ENCODE measurements at places on chromosomes 3 and 15. TPM values are rescaled to one million over a fixed set of nuclear protein-coding genes. Genes with fewer than 3 reads are reported as not detected.

DNA sequence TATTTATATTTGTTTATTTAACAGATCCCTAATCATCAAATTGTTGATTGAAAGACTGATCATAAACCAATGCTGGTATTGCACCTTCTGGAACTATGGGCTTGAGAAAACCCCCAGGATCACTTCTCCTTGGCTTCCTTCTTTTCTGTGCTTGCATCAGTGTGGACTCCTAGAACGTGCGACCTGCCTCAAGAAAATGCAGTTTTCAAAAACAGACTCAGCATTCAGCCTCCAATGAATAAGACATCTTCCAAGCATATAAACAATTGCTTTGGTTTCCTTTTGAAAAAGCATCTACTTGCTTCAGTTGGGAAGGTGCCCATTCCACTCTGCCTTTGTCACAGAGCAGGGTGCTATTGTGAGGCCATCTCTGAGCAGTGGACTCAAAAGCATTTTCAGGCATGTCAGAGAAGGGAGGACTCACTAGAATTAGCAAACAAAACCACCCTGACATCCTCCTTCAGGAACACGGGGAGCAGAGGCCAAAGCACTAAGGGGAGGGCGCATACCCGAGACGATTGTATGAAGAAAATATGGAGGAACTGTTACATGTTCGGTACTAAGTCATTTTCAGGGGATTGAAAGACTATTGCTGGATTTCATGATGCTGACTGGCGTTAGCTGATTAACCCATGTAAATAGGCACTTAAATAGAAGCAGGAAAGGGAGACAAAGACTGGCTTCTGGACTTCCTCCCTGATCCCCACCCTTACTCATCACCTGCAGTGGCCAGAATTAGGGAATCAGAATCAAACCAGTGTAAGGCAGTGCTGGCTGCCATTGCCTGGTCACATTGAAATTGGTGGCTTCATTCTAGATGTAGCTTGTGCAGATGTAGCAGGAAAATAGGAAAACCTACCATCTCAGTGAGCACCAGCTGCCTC lies 14.7 kb downstream of the THBS1 start:
- H3K27me3 ChIP-seq = no peaks in the 10 kb centered on the region
- peak overlapping the region; percentile 65 for H3K27ac ChIP-seq
- DNase-seq = peak; percentile 26
- H3K4me3 ChIP-seq = no peak overlapping the region
- peaks cover 9% of the 10 kb centered on the region for H3K4me1 ChIP-seq

GRCh38 chr3:69084326-69085167 lies at the start of gene ARL6IP5:
TSS of gene ARL6IP5 (plus strand) at chr3:69084937. CDS start at chr3:69085048, 111 bp downstream.
- peak; percentile 95 for DNase-seq
- H3K36me3 ChIP-seq = no peaks in the 10 kb centered on the region
- H3K27ac ChIP-seq = peak within 1 kb of the TSS; percentile 95
- peaks cover 38% of the 10 kb centered on the region for H3K4me1 ChIP-seq
- H3K27me3 ChIP-seq = no peaks in the 10 kb centered on the region

PPP2R3A gene
- total RNA-seq = 73.4 TPM

DNA sequence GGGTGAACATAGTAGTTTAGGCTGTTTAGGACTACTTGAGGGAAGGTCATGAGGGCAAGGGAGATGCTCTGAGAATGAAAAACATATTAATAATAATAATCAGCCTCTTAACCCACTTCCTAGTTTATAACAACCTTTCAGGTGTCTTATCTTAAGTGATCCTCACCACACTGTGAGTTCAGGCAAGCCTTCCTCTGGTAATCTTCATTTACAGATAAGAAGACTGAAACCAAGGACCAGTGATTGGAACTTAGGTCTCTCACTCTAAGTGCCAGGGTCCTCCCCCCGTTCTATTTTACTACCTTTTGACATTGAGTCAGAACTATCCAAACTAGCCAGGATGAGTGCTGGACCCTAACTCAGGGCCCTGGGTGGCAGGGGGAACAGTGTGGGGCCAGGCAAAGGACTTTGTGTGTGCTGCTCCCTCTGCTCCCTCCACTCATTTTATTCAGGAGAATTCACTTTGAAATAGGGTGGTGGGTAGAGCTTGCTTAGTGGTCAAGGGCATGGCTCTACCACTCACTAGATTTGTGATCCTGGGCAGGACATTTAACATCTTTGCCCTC lies 5.7 kb downstream of the NUTM1 start:
- no peaks in the 10 kb centered on the region for H3K36me3 ChIP-seq
- no peak for DNase-seq
- H3K4me3 ChIP-seq = no peak overlapping the region
- no peak overlapping the region for H3K27ac ChIP-seq

DNA sequence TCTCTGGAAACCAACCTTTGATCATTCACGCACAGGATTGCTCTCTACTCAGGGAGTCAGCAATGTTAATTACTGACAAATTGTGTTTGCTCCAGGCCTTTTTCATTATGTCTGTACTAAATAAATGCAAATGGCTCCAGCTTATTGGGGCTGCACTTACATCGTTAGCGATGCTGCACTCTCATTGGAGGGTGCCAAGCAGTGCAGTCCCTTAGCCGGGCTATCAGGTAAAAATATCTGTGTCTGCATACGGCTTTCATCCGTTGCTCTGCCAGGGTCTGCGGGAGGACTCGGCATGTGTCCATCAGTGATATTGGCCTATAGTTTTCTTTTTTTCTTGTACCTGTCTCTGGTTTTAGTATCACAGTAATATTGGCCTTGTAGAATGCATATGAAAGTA lies 471.5 kb upstream of the CADM2 start:
- no peak for DNase-seq
- no peaks in the 10 kb centered on the region for H3K4me1 ChIP-seq

GRCh38 chr3:135757421-135757820 lies 208.1 kb upstream of the PPP2R3A start:
- H3K27ac ChIP-seq = no peak overlapping the region
- no peaks in the 10 kb centered on the region for H3K4me1 ChIP-seq
- H3K4me3 ChIP-seq = no peak overlapping the region
- no peaks in the 10 kb centered on the region for H3K36me3 ChIP-seq
- H3K27me3 ChIP-seq = no peaks in the 10 kb centered on the region

DNA sequence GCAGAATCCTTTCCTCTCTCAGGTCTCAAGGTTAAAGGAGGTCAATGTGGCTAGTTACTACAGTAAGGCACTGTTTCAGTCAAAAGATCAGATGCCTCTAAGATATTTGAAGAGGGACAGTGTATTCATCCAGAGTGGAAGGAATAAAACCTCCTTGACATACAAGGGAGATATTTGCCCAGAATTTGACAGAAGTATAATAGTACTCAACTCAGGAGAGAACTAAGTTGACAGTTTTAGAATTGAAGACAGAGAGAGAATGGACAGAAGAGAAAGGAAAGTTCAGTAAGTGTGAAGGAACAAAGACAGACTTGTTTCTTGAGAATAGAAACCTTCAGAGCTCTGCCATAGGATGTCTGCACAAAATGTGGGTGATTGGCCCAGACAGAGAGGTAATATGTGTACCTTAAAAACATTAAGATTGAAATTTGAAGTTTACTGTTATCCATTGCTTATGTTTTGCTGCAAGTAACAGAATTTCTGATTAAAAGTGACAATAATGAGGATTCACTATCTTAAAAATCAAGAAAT lies 507.1 kb downstream of the IGSF11 start:
- no peaks in the 10 kb centered on the region for H3K4me1 ChIP-seq
- no peak overlapping the region for H3K4me3 ChIP-seq
- H3K27me3 ChIP-seq = no peaks in the 10 kb centered on the region
- no peak overlapping the region for H3K27ac ChIP-seq
- no peak for DNase-seq

FBXL22 gene
- 3.0 TPM for total RNA-seq

THSD4 gene
- 56.0 TPM for total RNA-seq

DNA sequence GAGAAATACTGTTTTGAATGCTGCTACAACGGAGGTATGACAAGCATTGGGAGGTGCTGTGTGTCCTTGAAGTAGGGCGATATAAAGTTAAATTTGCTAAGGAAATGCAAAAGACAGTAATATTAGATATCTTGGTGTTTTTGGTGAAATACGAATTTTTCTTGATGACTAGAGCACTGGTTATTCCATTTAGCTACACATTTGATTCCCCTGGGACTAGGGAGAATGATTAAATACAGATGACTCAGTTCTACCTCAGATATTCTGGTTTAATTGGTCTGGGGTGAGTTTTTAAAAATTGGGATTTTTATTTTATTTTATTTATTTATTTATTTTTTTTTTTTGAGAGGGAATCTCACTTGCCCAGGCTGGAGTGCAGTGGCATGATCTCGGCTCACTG lies 18.7 kb upstream of the GADL1 start:
- no peak for DNase-seq
- no peak overlapping the region for H3K27ac ChIP-seq
- no peaks in the 10 kb centered on the region for H3K4me1 ChIP-seq
- no peaks in the 10 kb centered on the region for H3K27me3 ChIP-seq
- H3K36me3 ChIP-seq = no peaks in the 10 kb centered on the region

- H3K4me1 ChIP-seq = no peaks in the 10 kb centered on the region
- H3K36me3 ChIP-seq = no peaks in the 10 kb centered on the region
- H3K27me3 ChIP-seq = no peaks in the 10 kb centered on the region
- H3K27ac ChIP-seq = no peak overlapping the region
- no peak overlapping the region for H3K4me3 ChIP-seq
Observed at GRCh38 chr15:65801229-65801805, 9.2 kb upstream of the DENND4A start.

MAP1A gene
- 6.8 TPM for total RNA-seq

FBXW12 gene
- total RNA-seq = not detected

DNA sequence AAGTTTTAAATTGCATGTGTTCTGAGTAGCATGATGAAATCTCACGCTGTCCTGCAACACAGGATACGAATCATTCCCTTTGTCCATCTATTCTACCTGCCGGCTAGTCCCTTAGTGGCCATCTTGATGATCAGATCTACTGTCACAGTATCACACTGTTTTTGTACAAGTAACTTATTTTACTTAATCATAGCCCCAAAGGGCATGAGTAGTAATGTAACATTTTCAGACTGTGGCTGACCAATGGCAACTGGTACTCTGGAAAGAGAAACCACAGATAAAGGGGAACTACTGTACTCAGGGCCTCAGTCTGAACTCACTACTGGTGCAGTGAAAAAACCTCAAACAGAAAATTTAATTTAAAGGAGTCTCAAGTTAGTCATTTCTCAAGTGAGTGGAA lies 127.3 kb upstream of the MRPL3 start:
- H3K4me3 ChIP-seq = no peak overlapping the region
- no peaks in the 10 kb centered on the region for H3K36me3 ChIP-seq

- no peak for DNase-seq
- H3K27me3 ChIP-seq = no peaks in the 10 kb centered on the region
- no peak overlapping the region for H3K27ac ChIP-seq
- no peak overlapping the region for H3K4me3 ChIP-seq
- no peaks in the 10 kb centered on the region for H3K36me3 ChIP-seq
- no peaks in the 10 kb centered on the region for H3K4me1 ChIP-seq
Observed at GRCh38 chr3:64414043-64414442, 188.8 kb upstream of the PRICKLE2 start.

DNA sequence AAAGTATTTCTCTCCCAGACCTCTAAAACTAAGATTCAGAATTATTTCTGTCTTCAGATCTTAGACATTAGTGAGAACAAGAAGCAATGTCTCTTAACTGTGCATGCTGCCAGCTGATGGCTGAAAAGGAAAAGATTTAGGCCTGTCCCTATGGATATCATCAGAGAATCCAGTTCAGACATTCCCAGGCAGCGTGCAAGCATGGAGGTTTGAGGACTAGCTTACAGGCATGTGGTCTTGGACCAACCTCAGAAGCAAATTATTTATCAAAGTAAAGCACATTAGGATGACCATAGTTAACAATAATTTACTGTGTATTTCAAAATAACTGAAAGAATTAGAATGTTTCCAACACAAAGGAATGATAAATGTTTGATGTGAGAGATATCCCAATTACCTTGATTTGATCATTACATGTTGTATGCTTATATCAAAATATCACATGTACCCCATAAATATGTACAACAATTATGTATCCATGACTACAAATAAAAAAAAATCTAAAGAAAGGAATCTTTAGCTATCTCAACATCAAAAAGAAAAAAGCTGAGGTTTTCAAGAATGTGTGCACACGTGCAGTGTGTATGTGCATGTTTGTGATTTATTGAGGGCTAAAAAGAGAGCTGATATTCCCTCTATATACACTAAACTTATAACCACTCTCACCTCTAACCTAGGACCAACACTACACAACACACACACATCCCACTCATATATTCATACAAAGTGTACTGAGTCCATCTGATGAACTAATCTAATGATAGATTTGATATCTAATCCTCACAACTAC lies 108.9 kb upstream of the THBS1 start:
- H3K27me3 ChIP-seq = no peaks in the 10 kb centered on the region
- no peak overlapping the region for H3K4me3 ChIP-seq
- H3K27ac ChIP-seq = peak overlapping the region; percentile 82
- no peak for DNase-seq
- H3K36me3 ChIP-seq = no peaks in the 10 kb centered on the region
- peaks cover 4% of the 10 kb centered on the region for H3K4me1 ChIP-seq

- no peaks in the 10 kb centered on the region for H3K36me3 ChIP-seq
- no peak overlapping the region for H3K27ac ChIP-seq
- no peak overlapping the region for H3K4me3 ChIP-seq
- no peaks in the 10 kb centered on the region for H3K4me1 ChIP-seq
- no peak for DNase-seq
Observed at GRCh38 chr3:159091936-159092335, 290.1 kb downstream of the MFSD1 start.

GRCh38 chr3:66762916-66763693 lies 235.0 kb upstream of the KBTBD8 start:
- no peaks in the 10 kb centered on the region for H3K27me3 ChIP-seq
- no peaks in the 10 kb centered on the region for H3K4me1 ChIP-seq
- no peak overlapping the region for H3K4me3 ChIP-seq
- no peak for DNase-seq
- H3K27ac ChIP-seq = no peak overlapping the region

DNA sequence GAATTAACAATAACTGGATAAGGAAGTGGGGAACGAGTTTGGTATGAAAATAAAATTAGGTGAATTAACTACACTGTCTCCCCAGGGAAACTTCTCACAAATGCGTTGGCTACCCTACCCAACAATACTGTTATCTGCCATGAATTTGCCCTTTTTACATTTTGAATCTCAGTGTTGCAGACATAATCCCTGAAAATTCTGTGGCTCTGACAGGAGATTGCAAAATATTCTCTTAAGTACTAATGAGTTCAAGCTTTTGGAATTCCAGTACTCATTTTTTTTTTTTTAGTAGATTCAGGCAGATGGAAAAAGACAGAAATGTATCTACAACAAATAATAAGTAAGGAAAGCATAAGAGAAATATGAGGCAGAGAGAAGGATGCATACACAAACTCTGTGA lies 332.6 kb downstream of the LSAMP start:
- H3K4me1 ChIP-seq = no peaks in the 10 kb centered on the region
- no peak overlapping the region for H3K4me3 ChIP-seq
- no peak overlapping the region for H3K27ac ChIP-seq
- no peaks in the 10 kb centered on the region for H3K27me3 ChIP-seq

PLSCR2 gene
- total RNA-seq = not detected

All from transverse colon (tissue), 4 donors.